Stimulated activated CD4-positive, alpha-beta T cell treated with anti-CD3 and anti-CD28 coated beads, Interleukin-1b, Interleukin-23, amount 100 ng/mL, for 1 hour (primary cell): ENCODE measurements at places on chromosomes 2 and 18.

GRCh38 chr18:57797209-57797651 lies 5.9 kb downstream of the ATP8B1 start:
- no peak for DNase-seq

DNA sequence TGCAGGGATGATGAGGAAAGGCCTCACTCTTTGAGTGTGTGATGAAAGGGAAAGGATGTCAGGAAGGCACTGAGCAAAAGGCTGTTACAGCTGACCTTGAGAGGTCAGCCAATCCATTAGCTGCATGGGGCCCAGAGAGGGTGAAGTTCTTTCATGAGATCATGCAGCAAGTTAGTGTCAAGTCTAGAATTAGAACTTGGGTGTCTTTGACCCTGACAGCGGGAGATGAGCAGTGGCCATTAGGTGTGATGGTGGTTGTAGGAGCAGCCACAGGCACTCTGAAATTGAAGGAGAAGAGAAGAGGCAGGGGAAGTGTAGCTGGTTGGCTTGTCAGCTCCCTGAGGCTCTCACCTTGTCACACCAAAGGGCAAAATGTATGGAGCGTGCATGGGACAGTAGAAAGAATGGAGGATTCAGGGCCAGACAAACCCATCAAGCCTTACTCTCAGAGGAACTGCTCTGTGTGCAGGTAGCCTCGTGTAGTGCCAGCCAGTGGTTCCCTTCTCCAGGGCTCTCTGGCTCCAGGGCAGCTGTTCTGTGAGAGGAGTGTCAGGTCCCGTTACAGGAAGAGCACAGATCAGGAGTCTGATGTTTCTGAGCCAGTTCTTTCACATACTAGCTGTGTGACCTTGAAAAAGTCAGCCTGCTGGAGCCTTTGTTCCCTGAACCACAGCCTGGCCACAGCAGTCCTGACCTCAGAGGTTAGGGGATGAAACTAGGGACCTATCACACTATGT lies 35.9 kb downstream of the MAP4K4 start:
- DNase-seq = no peak

GRCh38 chr18:56825878-56826277 lies 174.7 kb downstream of the WDR7 start:
- no peak for DNase-seq

DNA sequence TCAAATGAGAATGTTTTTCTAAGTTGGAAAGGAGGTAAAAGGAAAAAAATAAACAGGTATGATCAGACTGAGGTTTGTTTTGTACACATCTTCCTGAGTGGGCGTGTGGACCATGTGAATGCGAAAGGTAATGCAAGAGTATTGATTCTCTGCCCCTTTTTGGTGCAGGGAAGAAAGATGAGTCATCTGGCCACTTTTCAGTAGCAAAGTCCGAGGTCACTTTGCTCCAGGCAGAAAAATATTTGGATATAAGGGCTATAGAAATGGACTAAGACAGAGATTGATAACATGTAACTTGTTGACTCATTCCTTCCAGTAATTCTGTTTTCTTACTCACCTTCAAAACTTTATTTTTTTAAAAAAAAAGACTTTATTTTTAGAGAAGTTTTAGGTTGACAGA lies 130.5 kb downstream of the DSEL start:
- no peak for DNase-seq

- DNase-seq = no peak
These were observed 6.7 kb upstream of the LRRC30 start for GRCh38 chr18:7224198-7224597.

- no peak for DNase-seq
These were observed 298.5 kb downstream of the PLCL1 start for GRCh38 chr2:198102856-198103255.

DNA sequence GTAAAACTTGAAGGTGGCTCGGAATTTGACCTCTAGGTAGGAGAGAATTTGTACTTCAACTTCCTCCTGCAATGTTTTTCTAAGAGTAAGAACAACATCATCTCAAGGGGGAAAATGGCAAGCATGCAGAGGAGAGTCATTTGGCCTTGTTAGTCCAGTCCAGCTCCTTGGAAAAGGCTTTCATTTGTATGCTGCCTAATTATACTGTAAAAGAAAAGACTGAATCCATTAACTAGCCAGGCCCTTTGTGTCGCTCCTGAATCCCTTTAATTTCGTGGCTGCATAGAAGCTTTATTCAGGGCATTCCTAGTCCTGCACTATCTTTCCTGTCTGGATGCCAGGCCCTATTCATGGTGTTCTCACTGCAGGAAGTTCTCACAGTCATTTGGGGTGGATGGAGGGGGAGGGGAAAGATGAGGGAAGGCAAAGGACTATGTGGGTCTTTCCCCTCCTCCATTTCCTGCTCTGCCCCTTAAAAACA lies 36.0 kb downstream of the PHLPP1 start:
- DNase-seq = no peak

- no peak for DNase-seq
These were observed 61.5 kb downstream of the AGAP1 start for GRCh38 chr2:235555371-235555770.

- DNase-seq = no peak
These were observed 240.8 kb downstream of the TCF4 start for GRCh38 chr18:55346961-55347740.

DNA sequence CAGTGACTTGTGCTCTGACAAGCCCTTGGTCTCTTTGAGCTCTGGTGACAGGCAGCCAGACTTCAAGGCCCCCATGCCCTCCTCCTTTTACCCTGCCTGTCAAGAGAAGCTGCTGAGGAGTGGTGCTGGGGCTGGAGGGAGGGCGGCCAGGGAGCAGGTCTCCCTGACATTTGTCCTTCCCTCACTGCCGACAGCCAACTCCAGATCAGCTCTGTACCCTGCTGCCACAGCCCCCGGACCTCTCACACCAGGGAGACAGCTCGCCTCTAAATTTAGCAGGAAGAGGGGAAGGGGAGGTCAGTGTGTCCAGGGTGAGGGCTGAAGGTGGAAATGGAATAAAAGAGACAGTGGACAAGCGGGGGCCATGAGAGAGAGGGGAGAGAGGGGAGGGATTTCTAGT lies 155.8 kb downstream of the TDRD15 start:
- no peak for DNase-seq

DNA sequence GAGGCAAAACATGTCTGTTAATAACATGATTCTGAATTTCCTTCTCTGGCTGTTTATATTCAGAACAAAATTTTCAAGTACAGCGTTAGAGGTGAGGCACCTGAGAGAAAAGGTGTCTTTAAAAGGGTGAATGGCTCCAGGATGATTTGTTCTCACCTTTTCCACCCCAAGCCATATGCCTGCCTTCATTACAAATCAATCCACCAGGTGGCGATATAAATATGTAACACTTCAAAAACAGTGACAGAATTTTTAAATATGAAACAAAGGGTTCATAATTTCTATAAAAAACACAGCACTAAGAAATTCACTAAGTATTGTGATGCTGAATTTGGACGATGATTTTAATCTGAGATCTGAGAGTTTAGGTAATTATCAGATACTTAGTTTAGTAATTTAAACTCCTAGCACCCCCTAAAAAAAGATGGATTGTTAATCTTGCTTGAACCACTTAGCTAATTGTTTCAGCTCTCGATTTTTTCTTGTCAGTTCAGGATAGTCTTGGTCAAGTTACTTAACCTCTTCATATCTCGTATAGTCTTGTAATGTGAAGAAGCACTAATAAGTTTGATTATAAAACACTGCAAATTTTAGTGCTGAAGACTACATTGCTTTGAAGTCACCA lies 528.8 kb downstream of the CPS1 start:
- DNase-seq = no peak

- DNase-seq = no peak
These were observed 68.0 kb downstream of the FECH start for GRCh38 chr18:57518533-57518932.

DNA sequence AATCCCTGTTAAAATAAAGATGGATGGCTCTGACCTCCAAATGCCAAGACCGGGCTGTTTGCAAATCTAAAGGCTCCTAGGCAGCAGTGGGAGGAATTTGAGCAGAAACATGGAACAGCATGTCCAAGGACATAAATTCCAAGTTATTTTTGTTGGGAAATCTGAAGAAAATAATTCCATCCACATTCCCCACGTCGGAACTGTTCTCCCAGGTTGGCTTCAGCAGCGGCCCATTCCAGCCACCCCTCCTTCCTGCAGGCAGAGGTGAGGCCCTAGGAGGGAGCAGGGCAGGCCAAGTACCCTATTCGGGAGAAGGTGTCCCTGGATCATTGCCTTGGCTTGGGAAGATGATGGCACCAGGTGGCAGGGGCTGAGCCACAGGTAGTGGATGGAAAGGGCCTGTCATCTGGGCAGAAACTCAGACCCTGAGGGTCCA lies 117.1 kb downstream of the CAPN13 start:
- DNase-seq = no peak

- DNase-seq = no peak
These were observed 50.2 kb downstream of the EHD3 start for GRCh38 chr2:31284107-31284506.

- DNase-seq = no peak
These were observed 147.8 kb downstream of the EXOC6B start for GRCh38 chr2:72678024-72678423.

DNA sequence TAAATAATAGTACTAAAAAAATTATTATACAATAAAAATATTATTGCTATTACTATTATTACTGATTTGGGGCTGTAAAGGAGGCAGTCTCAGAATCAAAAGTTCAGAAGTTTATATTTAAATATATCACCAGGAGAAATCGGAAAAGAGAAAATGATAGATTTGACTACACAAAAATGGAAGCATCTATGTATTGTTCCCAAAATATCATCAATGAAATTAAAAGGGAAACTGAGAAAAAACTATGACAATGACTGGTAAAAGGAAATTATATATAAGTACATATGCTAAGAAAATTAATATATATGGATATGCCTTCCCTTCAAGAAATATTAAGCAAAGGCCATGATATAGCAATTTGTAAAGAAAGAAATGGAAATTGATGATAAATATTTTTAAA lies 7.7 kb upstream of the TXNDC2 start:
- no peak for DNase-seq
